ENCODE measurements at places on chromosomes 5 and 9.

DNA sequence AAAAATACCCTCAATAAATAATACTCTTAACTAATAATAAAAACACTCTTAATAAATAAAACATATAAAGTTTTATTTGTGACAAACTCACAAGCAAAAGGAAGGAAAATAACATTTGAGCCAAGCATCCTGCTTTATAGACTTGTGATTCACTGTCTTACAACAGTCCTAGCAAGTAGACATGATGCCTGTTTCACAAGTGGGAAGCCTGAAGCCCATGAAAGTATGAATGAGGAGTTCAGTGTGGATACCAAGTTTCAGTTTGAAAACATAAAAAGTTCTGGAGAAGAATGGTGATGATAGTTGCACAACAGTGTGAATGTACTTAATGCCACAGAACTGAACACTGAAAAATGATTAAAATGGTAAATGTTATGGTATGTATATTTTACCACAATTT lies 10.9 kb downstream of the HABP4 start:
- H3K27ac ChIP-seq = no peak overlapping the region
- DNase-seq = no peak
- peaks cover 10% of the 10 kb centered on the region for H3K36me3 ChIP-seq

GRCh38 chr9:75990576-75991304 lies 100.3 kb downstream of the PCSK5 start:
- H3K4me3 ChIP-seq = no peak overlapping the region
- no peaks in the 10 kb centered on the region for H3K4me1 ChIP-seq
- H3K27me3 ChIP-seq = no peaks in the 10 kb centered on the region

DNA sequence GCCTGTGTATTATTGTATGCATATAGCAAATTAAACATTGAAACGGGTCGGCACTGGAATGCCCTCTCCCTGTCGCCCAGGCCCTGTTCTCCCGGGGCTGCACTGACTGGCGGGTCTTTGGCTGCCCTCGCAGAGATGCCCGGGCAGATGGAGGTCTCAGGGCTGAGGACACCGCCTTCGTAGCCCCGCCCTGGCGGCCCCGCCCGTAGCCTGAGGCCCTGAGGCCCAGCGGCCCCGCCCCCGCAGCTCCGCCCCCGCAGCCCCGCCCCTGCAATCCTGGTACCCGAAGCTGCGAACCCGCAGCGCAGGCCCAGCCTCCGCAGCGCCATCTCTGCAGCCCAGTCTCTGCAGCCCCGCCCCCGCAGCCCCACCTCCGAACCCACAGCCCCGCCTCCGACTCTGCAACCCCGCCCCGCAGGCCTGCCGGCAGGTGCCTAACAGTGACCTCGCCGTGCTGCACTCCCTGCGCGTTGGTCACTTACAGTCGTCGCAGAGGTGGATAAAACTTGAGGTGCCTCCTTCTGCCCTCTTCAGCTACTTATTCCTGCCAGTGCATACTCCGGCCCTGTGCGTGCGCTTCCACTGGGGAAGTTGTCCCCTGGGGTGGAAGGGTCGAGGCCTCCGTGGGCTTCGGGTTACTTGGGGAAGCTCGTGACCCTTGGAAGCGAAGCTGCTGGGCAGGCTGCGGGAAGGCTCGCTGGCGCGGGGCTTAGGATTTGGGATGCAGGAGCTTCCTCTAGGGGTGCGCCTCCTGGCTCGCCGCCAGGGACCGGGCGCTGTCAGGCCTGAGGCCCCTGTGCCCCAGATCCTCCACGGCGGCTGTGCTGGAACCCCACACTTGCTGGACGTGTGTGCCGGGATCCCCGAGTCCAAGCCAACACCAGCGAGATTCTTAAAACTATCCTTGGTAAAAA lies 72.3 kb downstream of the ICE1 start:
- no peak overlapping the region for H3K27ac ChIP-seq
- peaks cover 13% of the 10 kb centered on the region for H3K4me1 ChIP-seq
- H3K4me3 ChIP-seq = no peak overlapping the region
- H3K36me3 ChIP-seq = peaks cover 1% of the 10 kb centered on the region

GRCh38 chr5:132655821-132656773 lies 1.9 kb upstream of the IL13 start:
- H3K4me3 ChIP-seq = peak overlapping the region; percentile 47
- peaks cover 17% of the 10 kb centered on the region for H3K4me1 ChIP-seq
- H3K27me3 ChIP-seq = no peaks in the 10 kb centered on the region
- DNase-seq = peak; percentile 88

DNA sequence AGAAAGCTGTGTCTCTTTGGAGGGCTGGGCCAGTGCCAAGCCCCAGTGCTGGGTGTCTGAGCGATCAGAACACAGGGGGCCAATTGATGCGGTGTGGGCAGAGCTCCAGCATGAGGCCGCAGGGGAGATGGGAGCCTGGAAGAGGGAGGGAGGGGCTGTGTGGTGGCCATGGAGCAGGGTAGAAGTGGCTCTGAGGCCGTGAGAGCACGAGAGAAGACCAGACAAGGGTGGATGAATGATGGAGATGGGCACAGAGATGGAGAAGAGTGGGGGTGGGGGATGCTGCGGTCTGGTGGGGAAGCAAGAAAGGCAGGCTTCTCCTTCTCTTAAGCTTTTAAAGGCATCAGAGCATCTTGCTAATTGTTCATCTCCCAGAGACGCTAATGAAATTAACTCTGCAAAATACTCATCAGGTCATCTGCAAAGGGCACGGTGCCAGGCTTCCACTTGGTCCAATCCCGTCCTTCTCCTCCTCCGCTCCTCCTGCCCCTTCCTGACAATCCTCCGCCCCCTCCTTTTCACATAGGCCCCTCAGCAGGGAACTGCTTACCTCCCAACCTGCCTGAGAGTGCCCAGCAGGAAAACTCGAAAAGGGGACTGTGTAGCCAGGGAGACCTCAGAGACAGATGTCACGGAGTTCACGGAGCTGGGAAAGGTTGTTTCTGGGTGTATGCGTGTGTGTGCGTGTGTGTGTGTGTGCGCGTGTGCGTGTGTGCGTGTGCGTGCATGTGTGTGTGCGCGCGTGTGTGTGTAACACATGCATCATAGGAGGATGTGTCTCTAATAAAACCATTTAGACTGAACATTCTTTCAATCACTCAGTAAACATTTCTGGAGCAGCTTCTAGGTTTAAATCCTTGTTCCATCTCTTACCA lies 7.1 kb upstream of the UNC5A start:
- H3K4me1 ChIP-seq = no peaks in the 10 kb centered on the region
- DNase-seq = no peak
- H3K27ac ChIP-seq = no peak overlapping the region
- no peak overlapping the region for H3K4me3 ChIP-seq
- no peaks in the 10 kb centered on the region for H3K27me3 ChIP-seq

- no peak overlapping the region for H3K4me3 ChIP-seq
- no peaks in the 10 kb centered on the region for H3K36me3 ChIP-seq
- no peak overlapping the region for H3K27ac ChIP-seq
- H3K27me3 ChIP-seq = no peaks in the 10 kb centered on the region
Measured at GRCh38 chr9:109894473-109894872, 114.5 kb downstream of the PALM2AKAP2 start.

Measured in upper lobe of left lung (tissue), 6 donors.